ENCODE measurements at places on chromosomes 7 and 10. TPM values are rescaled to one million over a fixed set of nuclear protein-coding genes. Genes with fewer than 3 reads are reported as not detected.
A peak's percentile ranks its signal among the peaks of the same experiment; 100 is the strongest.

GRCh38 chr10:31557854-31558253, 238.8 kb downstream of the ZEB1 start:
- DNase-seq = no peak

Gene FOXK1
- total RNA-seq = 22.2 TPM

DNA sequence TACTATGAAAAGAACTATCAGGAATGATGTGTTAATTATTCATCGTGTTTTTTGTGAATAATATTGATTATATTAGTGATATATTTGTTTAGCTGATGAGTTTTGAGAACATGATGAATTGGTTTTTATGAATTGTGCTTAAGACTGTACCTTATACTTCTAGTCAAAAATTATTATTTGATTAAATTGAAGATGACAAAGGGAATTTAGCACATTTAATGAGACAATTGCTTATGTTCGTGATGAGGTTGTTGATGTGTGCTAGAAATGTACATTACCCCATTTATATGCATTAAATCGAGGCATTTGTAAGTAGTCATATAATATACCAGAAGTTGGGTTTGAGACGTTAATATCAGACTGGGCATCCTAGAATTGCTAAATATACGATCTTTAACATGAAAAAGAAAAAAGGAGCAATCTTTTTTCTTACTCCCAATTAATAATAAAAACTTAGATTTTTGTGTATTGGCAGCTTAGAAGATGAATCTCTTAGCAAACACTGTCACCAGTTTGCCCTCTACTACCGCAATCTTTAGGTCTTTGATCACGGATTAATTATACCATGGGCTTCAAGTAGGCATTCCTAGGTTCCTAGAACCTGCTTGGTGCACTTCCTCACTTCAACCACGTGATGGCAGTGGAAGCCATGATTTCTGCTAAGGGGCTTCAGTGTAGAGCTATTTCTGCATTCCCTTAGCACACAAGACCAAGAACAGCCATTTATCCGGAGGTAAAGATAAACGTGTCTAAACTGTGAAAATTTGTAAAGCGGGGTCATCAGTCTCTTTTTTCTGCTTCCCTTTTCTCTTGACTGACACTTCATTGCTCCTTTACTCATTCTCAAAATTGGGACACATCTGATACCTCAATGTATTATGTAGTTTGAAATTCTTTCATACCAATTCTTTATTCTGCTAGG, 1.6 kb downstream of the KLHDC10 start:
- peak; percentile 83 for DNase-seq

Gene STN1
- total RNA-seq = 18.3 TPM

Gene OR2A5
- total RNA-seq = not detected

GRCh38 chr7:102934701-102935100, 21.9 kb downstream of the LRRC17 start:
- DNase-seq = no peak

GRCh38 chr10:13492493-13493180, 36.2 kb downstream of the BEND7 start:
- no peak for DNase-seq

GRCh38 chr10:128744811-128745305, 618.6 kb upstream of the MKI67 start:
- DNase-seq = no peak

Gene IFIT2
- total RNA-seq = 18.7 TPM

DNA sequence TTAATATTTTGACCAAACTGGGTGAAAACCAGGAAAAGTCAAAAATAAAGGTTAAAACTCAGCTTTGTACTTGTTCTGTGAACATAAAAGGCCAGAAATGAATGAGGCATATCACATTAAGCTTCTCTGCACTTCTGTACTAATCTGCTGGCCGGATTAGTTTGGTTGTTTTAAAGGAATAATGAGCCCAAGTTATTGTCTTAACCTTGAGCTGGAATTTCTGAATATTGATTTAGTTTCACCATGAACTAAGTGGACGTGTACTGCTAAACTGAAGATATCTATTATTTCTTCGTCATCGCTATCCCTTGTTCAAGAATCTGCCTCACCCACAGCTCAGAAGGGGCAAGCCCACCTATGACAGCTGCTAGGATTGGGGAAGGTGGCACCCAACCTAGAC, 101.1 kb upstream of the FRMD4A start:
- no peak for DNase-seq

Gene SFMBT2
- 30.9 TPM for total RNA-seq

Gene AGAP6
- 8.2 TPM for total RNA-seq

- no peak for DNase-seq
These were observed 26.8 kb downstream of the FAM241B start for GRCh38 chr10:69656742-69657269.
